ENCODE measurements at places on chromosomes 1 and 21.

DNA sequence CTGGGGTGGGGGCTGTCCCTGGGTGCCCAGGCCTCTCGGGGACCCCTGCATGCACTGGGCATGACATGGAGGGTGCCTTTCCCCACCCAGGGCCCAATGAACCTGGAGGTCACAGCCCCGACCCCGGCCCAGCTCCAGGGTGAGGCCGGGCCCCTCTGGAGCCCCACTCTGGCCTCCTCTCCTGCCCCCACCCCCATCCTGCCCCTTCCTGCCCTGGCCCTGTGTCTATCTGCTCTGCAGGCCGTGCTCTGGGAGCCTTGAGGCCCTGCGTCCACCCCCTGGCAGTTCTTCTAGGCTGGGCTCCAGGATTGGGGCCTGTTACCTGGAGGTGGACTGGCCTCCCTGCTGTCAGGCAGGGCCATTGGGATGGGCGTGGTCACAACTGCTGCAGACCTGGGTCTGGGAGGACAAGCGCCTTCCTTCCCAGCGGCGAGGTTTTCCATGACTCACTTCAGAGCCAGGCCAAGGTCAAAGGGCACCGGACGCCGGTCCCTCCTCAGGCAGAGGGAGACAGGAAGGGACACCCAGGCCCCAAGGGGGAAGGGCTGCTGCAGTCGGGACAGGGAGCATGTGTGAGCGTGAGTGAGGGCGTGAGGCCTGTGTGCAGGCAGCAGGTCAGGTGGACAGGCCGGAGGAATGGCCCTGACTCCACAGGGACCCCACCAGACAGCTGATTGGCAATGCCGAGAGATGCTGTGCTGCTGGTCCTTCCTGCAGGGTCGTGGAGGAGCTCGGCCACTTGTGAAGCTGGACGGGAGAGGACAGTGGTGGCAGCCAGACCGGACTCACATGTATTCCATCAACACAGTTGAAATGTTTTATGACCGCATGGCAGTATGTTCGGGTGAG lies 31.1 kb upstream of the POFUT2 start:
- DNase-seq = no peak

- DNase-seq = no peak
Measured at GRCh38 chr1:25217015-25217414, 15.3 kb downstream of the SYF2 start.

GRCh38 chr1:224801844-224802490 lies 127.5 kb upstream of the DNAH14 start:
- DNase-seq = no peak

- no peak for DNase-seq
Measured at GRCh38 chr1:31483012-31483946, 70.3 kb downstream of the SERINC2 start.

- no peak for DNase-seq
Measured at GRCh38 chr1:2375246-2375922, 16.0 kb downstream of the MORN1 start.

DNA sequence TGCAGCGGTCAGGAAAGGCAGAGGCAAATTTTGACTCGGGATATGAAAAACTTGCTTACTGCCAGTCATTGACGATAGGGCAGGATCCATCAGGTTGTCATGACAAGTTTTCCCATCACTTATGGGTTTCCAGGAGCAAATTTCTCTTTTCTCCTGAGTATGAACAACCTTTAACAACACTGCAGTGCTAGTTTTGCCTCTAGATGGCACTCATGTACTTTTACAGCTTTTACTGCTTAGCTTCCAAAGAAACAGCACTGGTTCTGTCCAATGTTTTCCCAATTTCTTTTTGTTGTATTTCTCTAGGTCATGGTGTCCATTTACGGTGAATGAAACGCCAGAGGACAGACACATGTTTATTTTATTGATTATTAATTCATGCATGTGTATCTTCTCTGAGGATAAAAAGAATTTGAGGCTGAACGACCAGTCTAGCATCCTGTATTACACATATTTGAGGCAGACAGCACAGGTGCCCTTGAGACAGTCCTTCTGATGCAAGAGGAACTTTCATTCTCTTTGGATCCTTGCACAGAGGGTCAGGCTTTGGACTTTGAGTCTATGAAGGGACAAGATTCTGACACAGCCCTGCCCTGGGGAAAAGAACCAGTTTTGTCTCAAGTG lies 112.3 kb upstream of the TRABD2B start:
- DNase-seq = no peak

DNA sequence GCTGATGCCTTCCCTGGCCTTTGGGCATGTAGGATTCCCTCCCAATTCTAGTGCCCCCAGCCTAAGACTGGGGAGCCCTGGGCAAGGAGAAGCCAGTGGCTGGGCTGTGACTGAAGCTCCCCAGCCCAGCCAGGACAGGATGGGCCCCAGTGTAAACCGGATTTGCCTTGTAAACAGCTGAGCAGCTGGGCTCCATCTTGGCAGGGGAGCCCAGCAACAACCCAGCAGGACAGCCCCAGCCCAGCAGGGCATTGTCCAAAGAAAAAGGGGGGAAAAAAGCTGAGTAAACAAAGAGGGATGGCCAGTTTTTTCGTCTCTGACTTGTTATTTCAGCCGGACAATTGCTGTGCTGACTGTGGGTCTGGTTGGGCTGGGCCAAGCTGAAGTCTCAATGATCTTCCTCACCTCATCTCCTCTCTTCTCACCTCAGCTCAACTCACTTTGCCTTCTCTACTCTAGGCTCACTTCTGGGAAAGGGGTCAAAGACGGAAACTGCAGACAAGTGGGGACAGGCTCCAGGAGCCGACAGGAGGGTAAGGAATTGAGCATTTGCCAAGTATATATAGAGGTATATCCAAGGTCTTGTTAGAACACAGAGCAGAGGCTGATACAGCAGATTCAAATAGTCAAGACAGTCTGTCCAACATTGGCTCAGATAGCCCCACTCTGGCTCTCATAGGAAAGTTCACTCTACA lies 97.7 kb downstream of the TMEM53 start:
- no peak for DNase-seq

DNA sequence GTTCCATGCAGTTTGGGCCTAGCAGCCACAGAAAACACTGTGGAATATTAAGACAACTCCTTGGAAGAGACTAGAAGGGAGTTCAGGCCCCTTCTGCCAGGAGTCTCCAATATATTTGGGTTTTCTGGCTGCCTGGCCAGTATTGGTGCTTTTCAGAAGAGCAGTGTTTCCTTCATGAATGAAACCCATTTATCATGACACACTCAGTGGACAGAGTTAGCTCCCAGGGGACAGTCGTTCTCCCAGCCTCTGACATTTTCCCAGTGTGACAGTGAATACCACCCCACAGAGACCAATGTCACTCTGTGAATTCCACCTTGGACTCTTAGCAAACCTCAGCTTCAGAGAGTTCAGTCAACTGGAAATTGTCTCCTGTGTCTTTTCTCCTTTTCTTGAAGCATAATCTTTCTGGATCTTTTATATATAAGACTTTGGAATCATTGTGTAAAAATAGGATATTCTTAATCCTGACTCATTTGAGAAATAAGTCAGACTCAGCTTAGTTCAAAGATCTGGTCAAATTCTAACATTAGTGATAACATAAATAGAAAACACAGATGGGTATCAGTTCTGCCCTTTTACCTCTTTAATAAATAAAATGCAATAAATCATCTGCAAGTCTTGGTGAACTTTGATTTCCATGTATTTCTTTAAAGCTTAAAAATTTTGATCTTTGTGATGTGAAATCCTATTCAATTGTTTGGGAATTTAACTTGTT lies 40.4 kb downstream of the GNG12 start:
- no peak for DNase-seq

GRCh38 chr1:179870870-179871269 lies 6.7 kb downstream of the TOR1AIP2 start:
- no peak for DNase-seq

GRCh38 chr21:41098076-41098475 lies 69.9 kb upstream of the BACE2 start:
- no peak for DNase-seq

- no peak for DNase-seq
Measured at GRCh38 chr1:233606813-233607212, 7.1 kb upstream of the KCNK1 start.

- DNase-seq = no peak
Measured at GRCh38 chr21:14438211-14438610, 55.3 kb upstream of the HSPA13 start.

GRCh38 chr1:210754878-210755665 lies 378.9 kb downstream of the KCNH1 start:
- no peak for DNase-seq

GRCh38 chr1:61323681-61324328 lies 241.4 kb downstream of the NFIA start:
- DNase-seq = no peak

- DNase-seq = no peak
Measured at GRCh38 chr1:48560116-48560515, 88.1 kb upstream of the SPATA6 start.

GRCh38 chr1:162386292-162387225 lies 5.0 kb downstream of the C1orf226 start:
- DNase-seq = no peak

GRCh38 chr1:29621826-29622435 lies 385.6 kb downstream of the PTPRU start:
- no peak for DNase-seq

DNA sequence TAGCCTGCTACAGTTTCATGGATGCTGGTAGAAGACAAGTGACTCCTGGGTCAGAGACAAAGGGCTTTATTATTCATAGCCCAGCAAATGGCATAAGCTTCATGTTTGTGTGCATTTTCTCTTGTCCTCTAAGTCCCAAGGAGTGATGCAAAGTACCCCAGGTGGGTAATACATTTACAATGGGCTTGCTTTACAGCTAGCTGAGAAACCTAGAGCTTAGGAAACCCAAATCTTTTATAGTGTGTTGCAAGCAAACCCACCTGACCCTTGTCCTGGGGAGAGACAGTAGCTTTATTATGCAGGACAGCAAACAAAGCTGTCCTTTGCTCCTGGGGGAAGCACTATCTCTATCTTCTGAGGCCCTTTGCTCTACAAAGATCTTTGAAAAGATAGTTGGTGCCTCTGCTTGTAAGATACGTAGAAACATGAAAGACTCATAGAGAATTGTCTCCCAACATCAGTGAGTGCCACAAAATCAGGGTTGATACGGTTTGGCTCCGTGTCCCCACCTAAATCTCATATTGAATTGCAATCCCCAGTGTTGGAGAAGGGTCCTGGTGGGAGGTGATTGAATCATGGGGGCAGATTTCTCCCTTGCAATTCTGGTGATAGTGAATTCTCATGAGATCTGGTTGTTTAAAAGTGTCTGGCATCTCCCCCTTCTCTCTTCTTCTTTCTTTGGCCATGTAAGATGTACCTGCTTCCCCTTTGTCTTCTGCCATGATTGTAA lies 315.8 kb upstream of the USP24 start:
- DNase-seq = no peak

- DNase-seq = no peak
Measured at GRCh38 chr1:227906550-227907071, 41.1 kb downstream of the WNT9A start.

GRCh38 chr1:6345009-6345408 lies 48.6 kb downstream of the ACOT7 start:
- DNase-seq = no peak

- DNase-seq = no peak
Measured at GRCh38 chr1:18108299-18109057, 880 bp downstream of the IGSF21 start.

- no peak for DNase-seq
Measured at GRCh38 chr1:152968248-152968647, 2.2 kb upstream of the SPRR4 start.

- DNase-seq = no peak
Measured at GRCh38 chr1:48177257-48177656, 45.3 kb upstream of the SLC5A9 start.

GRCh38 chr1:8055973-8056372 lies 29.9 kb upstream of the ERRFI1 start:
- DNase-seq = no peak

GRCh38 chr1:160953030-160953429 lies 1.6 kb downstream of the ITLN2 start:
- DNase-seq = no peak

- no peak for DNase-seq
Measured at GRCh38 chr1:176994931-176995596, 169.4 kb downstream of the ASTN1 start.

- DNase-seq = no peak
Measured at GRCh38 chr1:179474713-179475112, 101.0 kb downstream of the NPHS2 start.

GRCh38 chr1:14238472-14239307 lies 359.8 kb upstream of the KAZN start:
- DNase-seq = no peak

All from stimulated activated CD8-positive, alpha-beta memory T cell treated with anti-CD3 and anti-CD28 coated beads, Interleukin-2, amount 100 ng/mL, for 48 hours (primary cell).